ENCODE measurements at places on chromosomes 4 and X. TPM values are rescaled to one million over a fixed set of nuclear protein-coding genes. Genes with fewer than 3 reads are reported as not detected.

DNA sequence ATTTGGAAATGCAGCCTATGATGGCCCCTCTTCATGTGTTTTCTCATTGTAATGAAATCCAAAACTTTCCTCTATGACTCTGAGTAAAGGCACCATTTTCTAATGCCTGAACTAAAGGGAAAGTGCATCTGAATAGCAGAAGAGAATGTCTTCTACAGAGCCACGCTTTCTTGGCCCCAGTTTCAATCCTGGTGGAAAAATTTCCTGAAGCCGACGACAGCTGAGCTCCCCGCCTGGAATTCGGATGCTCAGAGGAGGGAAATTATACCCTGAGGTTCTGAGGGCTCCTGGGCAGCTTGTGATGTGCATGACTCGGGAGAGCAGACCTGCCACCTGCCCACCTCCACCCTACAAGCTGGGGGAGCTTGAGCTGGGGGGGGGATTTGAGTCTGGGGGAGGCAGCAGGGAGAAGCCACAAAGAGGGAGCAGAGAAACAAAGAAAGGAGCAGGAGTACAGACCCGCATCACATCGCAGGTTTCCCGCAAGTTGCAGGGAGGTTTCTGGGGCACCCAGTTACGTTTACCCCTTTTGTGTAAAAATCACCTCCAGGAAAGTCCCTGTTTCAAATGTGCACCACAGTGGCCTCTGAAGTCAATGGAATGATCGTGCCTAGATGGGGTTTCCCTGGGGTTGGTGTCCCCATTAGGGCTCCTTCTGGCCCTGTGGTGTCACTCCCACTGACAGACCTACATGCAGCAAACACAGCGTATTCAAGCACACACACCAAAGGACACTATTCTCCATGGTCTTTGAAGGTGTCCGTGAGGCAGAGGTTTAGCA is 145.6 kb upstream of the RBPJ start:
- DNase-seq: no peak

- no peak for DNase-seq
Observed at GRCh38 chr4:1898681-1899080, 27.5 kb downstream of the NSD2 start.

AFM gene
- not detected for total RNA-seq

CSAG3 gene
- not detected for total RNA-seq

VCX3A gene
- not detected for total RNA-seq

DNA sequence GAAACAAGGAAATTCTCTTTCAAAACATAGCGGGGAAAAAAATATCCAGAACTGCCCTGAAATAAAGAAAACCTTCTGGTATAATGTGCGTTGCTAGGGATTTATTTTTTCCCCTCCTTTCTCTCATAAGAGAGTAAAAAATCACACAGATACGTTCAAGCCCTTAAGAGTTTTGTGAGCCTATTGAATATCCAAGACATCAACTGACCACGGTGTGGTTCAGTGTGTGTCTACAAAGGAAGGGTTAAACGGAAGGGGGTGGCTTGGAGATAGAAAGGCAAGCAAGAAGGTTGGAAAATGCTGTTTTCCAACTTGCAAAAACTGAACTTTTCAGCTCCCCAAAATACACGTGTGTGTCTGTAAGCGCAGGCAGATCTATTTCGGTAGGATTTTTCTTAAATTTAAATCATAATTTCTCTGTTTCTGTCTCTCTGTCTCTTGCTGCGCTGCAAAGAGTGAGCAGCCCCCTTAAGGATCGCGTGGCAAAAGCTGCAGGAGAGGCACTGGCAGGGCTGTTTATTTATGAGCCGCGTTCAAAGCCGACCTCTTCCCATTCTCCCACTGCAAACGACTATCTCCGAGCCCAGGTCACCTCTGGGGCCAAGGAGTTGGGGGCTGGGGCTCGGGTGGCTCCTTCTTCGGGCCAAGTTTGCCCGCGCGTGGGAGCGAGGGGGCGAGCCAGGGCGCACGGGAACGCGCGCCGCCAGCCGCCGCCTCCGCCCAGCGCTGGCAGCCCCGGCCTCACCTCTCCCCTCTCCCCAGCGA is 492 bp upstream of the SLIT2 start:
- no peak for DNase-seq
